ENCODE measurements at places on chromosomes 12 and 14.

- no peak for DNase-seq
Observed at GRCh38 chr12:29733060-29733459, 50.7 kb downstream of the TMTC1 start.

GRCh38 chr12:45685680-45686079, 43.8 kb upstream of the ARID2 start:
- no peak for DNase-seq

GRCh38 chr12:124727264-124727800, 136.3 kb downstream of the SCARB1 start:
- DNase-seq, result peak; percentile 48

- no peak for DNase-seq
Observed at GRCh38 chr12:53939141-53940108, 794 bp downstream of the HOXC13 start.

- DNase-seq, result no peak
Observed at GRCh38 chr14:23316300-23316699, 5.0 kb upstream of the PABPN1 start.
